ENCODE measurements at places on chromosomes 5 and 9.

- DNase-seq: no peak
These were observed 26.4 kb downstream of the C9orf43 start for GRCh38 chr9:113436728-113437515.

DNA sequence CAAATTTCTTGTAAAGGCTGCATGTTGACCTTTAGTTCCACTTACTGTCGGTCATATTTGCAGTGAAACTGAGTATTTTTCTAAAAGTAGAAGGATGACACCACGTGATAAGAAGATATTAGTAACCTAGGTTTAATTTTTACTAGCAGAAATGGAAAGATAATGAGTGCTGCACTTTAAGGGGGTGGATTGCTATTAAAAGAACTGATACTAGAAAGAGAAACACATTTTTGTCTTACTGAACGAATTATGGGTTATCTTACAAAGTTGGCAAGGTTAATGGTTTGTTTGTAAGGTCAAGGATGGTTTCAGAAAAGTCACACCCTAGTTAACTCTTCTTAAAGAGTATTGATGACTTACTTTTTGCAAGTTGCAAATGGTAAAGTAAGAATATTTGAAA, 2.4 kb downstream of the MACIR start:
- no peak for DNase-seq

GRCh38 chr5:72509401-72509800, 2.2 kb upstream of the ZNF366 start:
- no peak for DNase-seq

- DNase-seq: no peak
These were observed 19.4 kb downstream of the NR2F1 start for GRCh38 chr5:93602241-93603077.

- DNase-seq: no peak
These were observed 85.1 kb downstream of the FBXL7 start for GRCh38 chr5:15585128-15585527.

Measured in activated CD4-positive, alpha-beta T cell treated with anti-CD3 and anti-CD28 coated beads, Interleukin-2, amount 50 U/mL, for 48 hours (primary cell).